ENCODE measurements at places on chromosomes 12 and 14.

GRCh38 chr14:99427632-99428300 lies 52.9 kb downstream of the SETD3 start:
- no peak for DNase-seq

- DNase-seq, result no peak
These were observed 11.3 kb downstream of the ATP2B1 start for GRCh38 chr12:89697296-89697695.

DNA sequence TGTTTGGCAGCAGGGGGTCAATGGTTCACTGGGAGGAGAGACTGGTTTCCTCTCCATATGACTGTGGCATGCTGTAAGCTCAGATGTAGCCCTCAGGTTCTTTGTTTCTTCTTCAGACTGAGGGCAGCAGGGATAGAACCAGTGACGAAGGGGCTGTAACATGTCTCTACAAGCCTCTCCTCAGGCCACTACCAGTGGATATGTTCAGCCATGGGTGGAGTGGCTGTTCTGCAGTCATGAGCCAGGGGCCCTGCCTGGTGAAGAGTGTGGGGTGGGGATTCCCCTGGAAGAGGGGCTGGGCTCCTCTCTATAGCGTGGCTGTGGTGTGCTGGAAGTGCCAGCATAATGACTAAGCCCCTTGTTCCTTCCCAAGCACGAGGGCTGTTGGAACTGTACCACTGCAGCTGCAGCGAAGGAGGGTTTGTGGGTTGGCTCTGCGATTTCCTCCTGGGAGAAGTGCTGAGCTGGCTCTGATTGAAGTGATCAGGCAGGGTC lies 55.8 kb downstream of the CMAS start:
- DNase-seq, result no peak

- no peak for DNase-seq
These were observed 4.1 kb upstream of the RHOJ start for GRCh38 chr14:63200035-63200740.

- no peak for DNase-seq
These were observed 60.4 kb upstream of the FAR2 start for GRCh38 chr12:29088611-29089219.

GRCh38 chr14:47194055-47194454 lies 481.4 kb downstream of the MDGA2 start:
- no peak for DNase-seq

Data from right lobe of liver (tissue), 6 donors.